IMR-90 (cell line): ENCODE measurements at places on chromosomes 12 and 14. TPM values are rescaled to one million over a fixed set of nuclear protein-coding genes. Genes with fewer than 3 reads are reported as not detected.

DNA sequence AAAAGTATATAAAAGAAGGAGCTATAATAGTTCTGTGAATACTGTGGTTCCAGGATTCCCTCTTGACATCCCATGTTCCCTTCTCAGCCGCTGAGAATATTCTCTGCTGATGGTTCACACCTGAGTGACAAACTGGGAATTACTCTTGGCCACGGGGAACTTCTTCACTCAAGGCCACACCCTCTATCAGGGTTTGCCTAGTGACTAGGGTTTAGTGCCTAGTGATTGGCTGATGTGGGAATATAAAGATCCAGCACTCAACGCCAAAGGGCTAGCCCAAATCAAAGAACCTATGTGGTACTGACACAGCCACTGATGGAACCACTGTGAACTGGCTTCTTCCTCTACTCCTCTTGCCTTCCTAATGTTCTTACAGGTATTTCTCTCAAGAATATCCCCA is 248.4 kb downstream of the ASCL1 start:
- no peak for DNase-seq

DNA sequence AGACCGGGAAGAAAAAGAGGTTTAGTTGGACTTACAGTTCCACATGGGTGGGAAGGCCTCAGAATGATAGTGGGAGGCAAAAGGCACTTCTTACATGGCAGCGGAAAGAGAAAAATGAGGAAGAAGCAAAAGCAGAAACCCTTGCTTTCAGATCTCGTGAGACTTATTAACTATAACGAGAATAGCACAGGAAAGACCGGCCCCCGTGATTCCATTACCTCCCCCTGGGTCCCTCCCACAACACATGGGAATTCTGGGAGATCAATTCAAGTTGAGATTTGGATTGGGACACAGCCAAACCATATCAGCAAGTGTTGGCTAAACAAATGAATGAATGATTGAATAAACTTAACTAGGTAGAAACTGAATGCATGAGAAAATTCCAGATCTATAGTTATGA is 85.3 kb upstream of the PARP11 start:
- DNase-seq = no peak

ESPL1 gene
- polyA plus RNA-seq = 8.6 and 9.2 TPM in 2 replicates

DNA sequence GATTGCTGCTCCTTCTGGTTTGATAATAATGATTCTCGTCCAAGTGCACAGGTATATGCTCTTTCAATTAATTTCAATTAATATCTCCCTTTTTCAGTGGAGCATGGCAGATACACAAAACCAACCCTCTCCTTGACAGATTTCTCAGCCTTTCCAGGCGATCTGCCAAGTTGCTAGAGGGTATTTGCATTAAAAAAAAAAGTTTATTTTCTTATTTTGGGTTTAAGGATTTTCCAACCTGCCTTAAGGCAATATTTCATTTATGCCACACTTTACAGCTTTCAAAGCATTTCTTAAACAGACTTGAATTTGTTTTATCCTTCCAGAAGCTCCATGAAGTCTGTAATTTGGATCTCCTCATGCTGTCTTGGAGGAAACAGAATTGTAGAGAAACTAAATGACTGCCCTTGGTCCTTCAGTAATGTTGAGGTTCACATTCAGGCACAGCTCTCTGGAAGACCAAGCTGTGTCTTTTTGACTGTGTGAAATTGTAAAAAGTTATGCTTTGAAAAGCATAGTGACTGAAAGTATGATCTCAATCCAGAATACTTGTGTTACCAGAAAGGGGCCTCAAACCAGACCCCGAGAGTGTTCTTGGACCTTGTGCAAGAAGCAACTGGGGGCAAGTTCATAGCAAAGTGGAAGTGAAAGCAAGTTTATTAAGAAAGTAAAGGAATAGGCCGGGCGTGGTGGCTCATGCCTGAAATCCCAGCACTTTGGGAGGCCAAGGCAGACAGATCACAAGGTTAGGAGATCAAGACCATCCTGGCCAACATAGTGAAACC is 2.3 kb downstream of the DGLUCY start:
- DNase-seq = peak; percentile 30

OAS3 gene
- 6.9 and 7.8 TPM in 2 replicates for polyA plus RNA-seq

GRCh38 chr12:111196532-111196931 is 172.4 kb downstream of the PHETA1 start:
- DNase-seq = no peak

DNA sequence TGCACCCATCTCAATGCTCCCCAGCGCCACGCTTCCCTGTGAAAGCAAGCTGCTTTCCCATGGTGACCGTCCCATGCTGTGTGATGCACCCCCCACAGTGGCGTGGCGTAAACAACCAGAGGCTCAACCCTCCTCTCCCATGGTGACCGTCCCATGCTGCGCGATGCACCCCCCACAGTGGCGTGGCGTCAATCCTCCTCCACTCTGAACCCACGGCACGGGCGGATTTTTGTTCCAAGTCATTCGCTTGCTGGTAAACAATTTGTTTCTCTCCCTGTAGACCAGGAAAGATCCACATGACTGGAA is 8.9 kb downstream of the STX2 start:
- DNase-seq = no peak

GRCh38 chr12:103043531-103044486 is 86.3 kb downstream of the ASCL1 start:
- DNase-seq = no peak

DNA sequence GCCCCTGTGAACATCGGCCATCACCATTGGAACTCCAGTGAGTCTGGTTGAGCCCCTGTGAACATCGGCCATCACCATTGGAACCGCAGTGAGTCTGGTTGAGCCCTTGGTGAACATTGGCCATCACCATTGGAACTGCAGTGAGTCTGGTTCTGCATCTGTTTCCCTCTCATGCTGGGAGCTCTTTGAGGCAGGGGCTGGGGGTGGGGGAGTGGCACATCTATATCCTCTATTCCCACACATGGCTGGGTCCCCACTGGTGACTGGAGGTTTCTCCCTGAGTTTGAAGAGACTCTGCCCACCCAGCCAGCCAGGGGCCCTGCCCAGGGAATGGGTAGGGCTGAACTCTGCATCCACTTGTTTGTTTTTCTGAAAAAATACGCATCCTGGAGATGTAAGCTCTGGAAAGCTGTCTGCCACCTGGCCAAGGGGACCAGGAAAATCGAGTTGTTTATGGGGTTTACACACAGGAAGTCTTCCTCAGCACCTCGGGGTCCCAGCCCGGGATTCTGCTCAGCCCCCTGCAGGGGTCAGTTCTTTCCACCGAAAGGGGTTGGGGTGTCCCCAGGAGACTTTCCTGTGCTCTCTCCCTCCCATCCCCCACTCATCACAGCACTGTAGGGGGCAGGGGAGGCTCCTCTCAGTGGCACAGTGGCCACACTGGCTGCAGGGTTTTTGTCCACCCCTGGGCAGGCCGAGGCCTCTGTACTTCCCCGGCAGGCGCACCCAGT is 170.5 kb upstream of the GSC start:
- no peak for DNase-seq

RTL1 gene
- polyA plus RNA-seq = not detected in 2 replicates

ZFHX2 gene
- polyA plus RNA-seq = 0.53 and 0.67 TPM in 2 replicates

DNA sequence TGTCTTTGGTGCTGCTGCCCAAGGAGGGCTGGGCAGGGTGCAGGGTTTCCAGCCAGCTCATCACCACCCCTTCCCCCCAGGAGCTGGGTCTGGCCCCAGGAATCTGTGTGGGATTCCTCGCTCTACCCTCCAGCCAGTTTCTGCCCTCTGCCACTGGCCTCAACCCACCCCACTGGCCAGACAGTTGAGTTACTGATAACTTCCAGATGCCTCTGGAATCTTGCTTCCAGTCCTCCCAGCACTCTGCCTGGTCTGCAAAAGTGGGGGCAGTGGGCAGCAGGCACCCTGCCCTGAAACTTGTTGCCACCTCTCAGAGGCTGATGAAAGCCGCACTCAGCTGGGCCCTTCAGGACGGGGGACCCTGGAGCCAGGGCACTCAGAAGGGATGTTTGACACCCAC is 20.1 kb upstream of the TBX3 start:
- no peak for DNase-seq

GRCh38 chr14:34211732-34212131 is 250.3 kb downstream of the SPTSSA start:
- no peak for DNase-seq

DNA sequence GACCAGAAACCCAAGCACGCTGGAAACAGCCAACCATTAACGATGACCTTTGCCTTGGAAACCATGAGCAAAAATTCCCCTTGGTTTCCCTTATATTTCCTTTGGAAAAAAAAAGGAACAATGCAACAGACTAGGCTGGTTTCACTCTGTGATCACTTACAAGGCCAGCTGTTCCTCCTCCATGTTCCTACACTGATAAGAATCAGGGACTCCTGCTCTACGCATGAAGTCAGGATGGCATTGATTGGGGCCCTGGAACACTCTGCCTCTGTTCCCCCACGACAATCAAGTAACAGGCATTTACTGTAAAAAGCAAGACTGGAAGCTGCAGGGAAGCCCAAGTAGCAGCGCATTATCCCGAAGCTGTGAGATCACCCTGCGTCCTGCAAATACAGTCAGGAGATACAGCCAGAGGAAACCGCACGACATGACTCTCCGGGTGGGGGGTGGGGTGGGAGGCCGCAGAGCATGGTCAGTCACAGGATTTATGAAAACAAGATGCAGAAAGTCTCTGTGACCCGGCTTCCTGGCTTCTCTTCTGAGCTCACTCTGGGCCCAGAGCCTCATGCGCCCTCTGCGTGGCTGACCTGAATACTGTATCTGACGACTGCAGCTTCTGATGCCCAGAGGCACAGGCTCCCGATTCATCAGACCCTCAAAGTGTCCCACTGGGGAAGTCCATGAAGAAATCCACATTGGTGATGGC is 31.1 kb downstream of the SSH1 start:
- peak; percentile 97 for DNase-seq

DNA sequence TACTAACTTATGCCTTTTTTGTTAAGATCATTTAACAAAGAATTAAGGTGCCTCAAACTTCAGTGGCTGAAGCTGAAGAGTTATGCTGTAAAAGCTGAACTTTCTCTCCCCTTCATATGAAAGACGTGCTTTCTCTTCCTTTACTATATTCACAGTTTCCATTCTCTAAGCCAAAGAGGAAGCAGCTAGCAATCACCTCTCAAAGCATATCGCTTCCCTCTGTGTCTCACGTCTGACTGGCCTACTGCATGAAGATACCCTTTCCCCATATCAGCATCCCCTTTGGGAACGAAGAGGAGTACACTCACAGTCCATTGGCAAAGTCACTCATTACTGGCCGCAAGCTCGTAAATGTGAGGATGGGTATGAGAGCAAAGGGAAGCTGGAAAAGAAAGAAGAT is 34.9 kb downstream of the SLC11A2 start:
- DNase-seq = no peak

- no peak for DNase-seq
Measured at GRCh38 chr12:52867152-52867551, 18.4 kb upstream of the KRT78 start.

- DNase-seq = peak; percentile 27
Measured at GRCh38 chr12:24494401-24494800, 454.5 kb downstream of the BCAT1 start.

DNA sequence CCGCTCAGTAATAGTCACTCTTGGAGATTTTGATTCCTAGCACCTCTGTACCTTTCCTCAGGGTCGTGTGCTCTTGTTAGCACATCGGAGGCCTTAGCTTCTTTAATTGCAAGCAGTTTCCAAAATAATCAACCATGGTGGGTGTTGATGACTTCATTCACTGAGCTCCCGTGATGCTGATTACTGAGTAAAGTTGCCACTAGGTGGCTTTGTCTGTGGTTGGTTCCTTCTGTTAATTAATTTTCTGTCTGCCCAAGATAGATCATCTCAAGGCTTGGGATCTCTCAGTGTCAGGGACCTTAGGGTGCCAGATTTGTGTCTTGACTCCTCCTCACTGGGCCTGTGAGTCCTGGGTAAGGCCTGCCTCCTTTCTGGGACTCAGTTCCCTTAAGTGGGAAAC is 54.3 kb downstream of the PTPN11 start:
- DNase-seq = no peak

TOMM20L gene
- not detected in 2 replicates for polyA plus RNA-seq

MANSC4 gene
- polyA plus RNA-seq = not detected in 2 replicates

SPX gene
- polyA plus RNA-seq = 0.06 and 0.12 TPM in 2 replicates

GRCh38 chr12:13379531-13380188 is 183.1 kb downstream of the EMP1 start:
- no peak for DNase-seq

GON7 gene
- polyA plus RNA-seq = 5.6 and 7.8 TPM in 2 replicates

SYNDIG1L gene
- not detected in 2 replicates for polyA plus RNA-seq

- DNase-seq = peak; percentile 23
Measured at GRCh38 chr14:72679536-72680151, 214.3 kb downstream of the DPF3 start.

KCNJ8 gene
- 7.2 and 8.0 TPM in 2 replicates for polyA plus RNA-seq

DNA sequence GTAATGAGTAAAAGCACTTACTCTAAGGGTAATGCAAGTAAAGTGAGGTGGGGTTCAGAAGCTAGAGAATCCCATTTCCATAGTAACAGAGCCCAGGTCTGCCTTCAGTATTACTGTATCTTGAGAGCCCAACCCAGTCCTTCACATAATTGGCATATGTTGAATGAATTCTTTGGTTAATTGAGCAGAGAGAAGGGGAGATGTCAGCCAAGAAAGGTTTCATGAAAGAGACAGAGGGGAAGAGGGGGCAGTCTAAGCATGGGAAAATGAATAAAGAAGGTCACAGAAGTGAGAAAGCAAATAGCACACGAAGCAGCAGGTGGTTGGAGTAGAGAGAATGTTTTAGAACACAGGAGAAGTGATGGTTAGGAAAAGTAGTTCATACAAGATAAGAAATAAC is 371.1 kb downstream of the SEC23A start:
- no peak for DNase-seq

DNA sequence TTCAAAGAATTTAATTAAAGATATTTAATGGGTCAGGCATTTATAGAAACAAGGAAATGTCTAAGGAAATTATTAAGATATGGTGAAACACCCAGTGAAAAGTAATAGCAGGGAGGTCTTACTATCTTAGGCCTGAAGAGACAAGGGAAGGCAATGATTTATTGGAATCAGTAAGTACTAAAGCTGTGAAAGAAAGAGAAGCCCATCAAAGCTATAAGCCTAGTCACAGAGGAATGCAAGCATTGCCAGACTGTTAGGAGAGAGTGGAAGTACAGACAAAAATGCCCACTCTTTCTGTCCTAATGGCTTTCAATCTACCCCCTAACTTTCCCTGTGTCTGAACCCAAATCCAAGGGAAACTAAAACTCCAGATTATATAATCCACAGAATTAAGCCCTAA is 69.2 kb upstream of the PIK3C2G start:
- no peak for DNase-seq

PLBD1 gene
- polyA plus RNA-seq = not detected in 2 replicates

GRCh38 chr12:44217146-44217883 is 381.4 kb downstream of the TMEM117 start:
- DNase-seq = peak; percentile 9

DNA sequence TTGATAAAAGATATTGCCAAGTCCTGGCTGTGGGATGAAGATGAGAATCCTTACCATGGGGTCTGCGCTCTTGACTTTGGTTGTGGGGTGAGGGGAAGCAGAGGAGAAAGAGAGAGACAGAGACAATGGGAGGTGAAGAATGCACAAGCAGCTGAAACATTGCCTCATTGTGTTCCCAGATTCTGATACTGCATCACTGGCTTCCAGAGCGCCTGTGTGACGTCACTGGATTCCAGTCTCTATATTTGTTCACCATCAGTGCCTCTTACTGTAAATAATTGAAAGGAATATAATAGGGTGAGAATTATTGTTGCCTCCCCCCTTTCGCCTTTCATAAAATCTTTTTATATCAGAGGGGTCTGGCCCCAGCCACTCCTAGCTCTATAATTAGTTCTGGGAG is 188.9 kb upstream of the NTF3 start:
- DNase-seq = peak; percentile 31

DPF3 gene
- polyA plus RNA-seq = 30.5 and 37.7 TPM in 2 replicates
